ENCODE measurements at places on chromosomes 12 and 14.

DNA sequence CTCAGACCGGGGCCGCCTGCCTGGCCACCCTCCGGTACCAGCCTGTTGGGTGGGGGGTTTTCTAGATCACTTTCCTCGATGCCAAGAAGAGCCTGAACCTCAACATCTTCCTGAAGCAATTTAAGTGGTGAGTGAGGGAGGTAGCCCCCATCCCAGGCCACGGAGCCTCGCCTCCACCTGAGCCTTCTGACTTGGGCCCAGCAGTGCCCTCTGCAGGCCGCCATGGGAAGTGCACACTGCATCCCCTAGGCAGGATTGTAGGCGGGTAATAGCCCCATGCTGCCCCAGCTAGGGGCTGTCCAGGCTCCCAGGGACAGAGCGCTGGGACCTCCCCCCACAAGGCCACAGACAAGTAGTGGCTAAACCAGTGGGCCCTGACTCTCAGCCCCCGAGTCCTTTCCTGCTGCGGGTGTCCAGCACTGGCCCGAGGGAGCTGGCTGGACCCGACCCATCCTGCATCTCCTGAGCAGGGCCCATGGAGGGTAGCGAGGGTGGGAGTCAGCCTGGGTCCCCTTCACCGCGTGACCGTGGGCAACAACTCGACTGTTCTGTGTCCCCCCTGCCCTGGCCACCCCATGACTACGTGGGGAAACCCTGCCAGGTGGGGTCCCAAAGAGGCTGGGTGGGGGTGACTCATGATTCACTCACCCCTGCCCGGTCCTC lies 15.3 kb upstream of the ADSS1 start:
- DNase-seq: peak; percentile 78

DNA sequence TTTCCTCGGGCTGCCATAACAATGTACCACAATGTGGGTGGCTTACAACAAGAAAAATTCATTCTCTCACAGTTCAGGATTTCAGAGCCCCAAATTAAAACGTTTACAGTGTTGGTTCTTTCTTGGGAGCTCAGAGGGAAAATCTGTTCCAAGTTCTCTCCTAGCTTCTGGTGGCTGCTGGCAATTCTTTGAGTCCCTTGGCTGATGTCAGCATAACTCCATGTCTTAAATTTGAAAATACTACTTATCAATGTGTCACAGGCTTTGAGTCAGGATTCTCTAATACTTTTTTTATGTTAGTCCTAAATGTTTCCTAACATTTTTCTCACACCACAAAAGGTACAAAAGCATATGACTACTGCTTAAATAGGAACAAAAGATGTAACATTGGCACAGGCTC lies 198.4 kb upstream of the ATXN7L3B start:
- DNase-seq: no peak

DNA sequence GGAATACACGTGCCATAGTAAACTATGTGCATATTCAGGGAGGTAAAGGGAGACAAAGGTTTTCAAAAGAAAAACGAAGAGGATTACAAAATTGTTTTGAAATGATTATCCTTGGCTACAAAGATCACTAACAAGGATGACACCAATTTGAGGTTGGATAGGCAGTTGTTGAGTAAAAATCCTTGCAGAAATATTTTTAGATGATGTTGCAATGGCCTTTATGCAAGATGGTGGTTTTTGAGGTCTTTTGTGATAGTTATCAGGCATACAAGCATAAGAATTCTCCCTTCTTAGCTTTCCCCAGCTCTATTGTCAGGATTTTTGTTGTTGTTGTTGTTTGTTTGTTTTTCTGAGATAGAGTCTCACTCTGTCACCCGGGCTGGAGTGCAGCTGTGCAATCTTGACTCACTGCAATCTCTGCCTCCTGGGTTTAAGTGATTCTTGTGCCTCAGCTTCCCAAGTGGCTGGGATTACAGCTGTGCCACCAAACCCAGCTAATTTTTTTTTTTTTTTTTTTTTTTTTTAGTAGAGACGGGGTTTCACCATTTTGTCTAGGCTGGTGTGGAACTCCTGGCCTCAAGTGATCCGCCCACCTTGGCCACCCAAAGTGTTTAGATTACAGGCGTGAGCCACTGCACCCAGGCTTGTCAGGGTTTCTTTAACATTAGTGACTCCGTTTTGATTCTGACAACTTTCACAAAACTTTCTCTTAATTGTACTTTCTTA lies 7.8 kb downstream of the RNASE1 start:
- DNase-seq: no peak

DNA sequence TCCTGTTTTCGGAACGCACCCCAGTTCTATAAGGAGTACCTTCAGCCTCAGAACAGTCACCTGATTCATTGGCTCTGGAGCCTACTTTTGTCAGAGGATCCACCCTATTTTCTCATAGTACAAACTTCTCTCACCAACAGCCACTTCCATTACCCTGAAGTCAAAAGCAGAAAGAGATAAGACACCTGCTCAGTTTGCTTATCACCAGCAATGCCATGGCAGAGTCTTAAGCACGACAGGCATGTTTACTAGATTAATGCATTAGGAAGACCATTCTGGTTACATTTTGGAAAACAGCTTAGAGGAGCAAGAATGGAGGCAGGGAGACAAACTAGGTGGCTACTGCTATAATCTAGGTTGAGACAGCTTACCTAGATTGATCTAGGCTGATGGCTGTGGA lies 67.7 kb downstream of the GXYLT1 start:
- no peak for DNase-seq

GRCh38 chr12:2501464-2502191 lies 293.1 kb upstream of the FKBP4 start:
- DNase-seq: no peak

DNA sequence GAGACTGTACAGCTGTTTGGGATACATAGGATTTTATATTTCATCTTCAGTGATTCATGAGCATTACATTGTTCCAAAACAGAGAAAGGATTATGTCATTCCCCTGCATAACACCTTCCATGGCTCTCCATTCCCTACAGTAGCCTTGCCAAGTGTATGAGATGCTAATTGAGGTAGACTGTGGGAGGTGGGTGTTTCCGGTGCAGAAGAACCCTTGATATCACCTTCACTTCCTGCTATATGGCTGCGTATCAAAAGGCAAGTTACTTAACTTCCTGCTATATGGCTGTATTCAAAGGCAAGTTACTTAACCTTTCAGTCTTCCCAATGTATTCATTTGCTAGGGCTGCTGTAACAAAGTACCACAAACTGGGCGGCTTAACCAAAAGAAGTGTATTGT lies 11.2 kb downstream of the FAR2 start:
- DNase-seq: no peak
